CD4-positive, alpha-beta T cell treated with Interleukin-12 subunit alpha and Interleukin-12 subunit beta, for 1 hour (primary cell): ENCODE measurements at places on chromosomes 4 and X.

- no peak for DNase-seq
These were observed 10.9 kb downstream of the DLG3 start for GRCh38 chrX:70455366-70456202.

DNA sequence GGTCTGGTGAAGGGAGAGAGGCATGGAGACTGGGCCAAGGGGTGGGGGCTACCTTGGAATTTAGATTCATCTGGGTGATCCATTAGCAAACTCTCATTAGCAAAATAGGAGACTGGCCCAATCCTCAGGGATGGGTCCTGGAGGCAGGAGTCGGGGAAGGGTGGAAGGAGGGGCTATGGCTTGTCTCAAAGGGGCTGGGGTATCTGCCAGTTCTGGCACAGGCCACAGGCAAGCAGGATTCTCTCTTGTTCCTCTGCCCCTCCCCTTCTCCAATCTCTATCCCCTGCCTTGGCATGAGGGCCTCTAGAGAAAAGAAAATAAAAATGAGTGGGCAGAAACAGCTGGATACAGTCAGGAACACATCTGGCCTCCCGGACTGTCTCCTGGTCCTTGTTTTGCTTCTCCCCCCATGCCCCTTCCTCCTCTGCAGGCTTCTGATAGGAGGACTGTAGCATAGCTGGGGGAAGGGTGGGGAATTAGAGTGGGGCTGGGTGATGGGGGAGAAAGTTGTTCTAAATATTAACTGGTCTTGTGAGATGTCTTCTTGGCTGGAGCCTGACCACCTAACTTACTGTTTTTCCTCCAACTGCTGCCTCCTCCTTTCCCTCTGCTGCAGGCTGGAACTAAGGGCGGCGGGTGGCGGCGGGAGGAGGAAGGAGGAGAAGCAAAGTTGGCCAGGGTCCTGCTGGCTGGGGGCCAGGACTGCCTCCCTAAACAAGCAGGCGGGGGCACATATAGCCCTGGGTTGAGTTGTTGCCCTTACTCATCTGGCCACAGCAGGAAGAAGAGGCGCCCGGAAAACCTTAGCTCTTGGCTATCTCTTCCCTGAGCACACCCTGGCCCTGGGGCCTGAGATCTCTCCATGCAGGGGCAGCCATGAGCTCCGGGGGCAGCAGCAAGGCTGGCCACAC is 53.3 kb upstream of the LAS1L start:
- DNase-seq: no peak

GRCh38 chr4:144179152-144179739 is 38.7 kb upstream of the GYPA start:
- DNase-seq: no peak

GRCh38 chrX:71454222-71454621 is 78.7 kb upstream of the OGT start:
- DNase-seq: no peak

GRCh38 chrX:132786217-132786616 is 172.2 kb downstream of the HS6ST2 start:
- no peak for DNase-seq

DNA sequence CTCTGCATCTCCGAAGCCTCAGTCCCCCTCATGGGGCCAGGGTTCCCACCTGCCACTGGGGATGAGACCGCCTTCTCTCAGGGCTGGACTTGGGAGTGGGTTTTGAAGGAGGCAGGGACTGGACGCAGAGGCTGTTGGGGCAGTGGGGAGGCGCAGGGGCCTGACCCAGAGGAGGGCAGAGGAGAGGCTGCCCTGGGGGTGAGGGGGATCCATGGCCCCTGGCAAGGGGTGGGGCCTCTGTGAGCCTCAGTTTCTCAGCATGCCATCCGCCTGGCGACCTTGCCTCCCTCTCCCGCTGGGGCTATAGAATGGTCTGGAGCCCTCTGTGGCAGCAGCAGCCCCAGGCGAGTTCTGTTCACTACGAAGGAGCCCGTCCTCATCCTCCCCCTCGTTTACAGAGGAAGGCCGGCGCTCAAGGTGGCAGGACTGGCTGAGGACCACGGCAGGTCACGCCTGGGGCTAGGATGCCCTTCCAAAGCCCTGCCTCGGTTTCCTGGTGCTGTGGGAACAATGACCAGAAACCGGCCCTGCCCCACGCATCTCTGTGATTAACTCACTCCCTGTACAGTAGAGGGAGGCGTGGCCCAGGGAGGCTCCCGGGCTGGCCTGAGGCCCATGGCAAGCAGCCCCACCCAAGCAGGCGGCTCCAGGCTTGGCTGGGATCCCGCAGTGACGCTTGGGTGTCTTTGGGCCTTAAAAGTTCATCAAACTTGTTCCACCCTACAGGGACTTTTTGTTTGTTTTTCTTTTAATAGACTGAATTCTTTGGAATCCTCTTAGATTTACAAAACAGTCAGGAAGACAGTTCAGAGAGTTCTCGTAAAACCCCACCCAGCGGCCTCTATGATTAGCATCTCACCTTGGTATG is 16.0 kb upstream of the SH3TC1 start:
- no peak for DNase-seq

DNA sequence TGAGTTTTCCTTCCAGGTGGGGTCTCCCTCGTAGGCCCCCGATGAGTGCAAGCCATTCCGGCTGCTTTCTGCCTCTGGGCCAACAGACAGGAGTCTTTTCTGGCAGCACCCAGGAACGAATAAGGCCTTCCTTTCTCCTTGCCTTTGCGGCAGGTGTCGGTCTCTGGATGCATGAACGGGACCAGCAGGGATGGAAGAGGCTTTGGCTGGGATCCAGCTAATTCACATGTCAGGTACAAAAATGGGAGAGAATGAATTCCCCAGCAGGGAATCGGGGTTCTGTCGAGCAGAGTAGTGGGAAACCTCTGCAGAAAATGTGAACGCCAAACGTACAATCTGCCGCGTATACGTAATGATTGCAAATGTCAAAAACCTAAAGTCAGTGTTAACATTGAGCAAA is 146.1 kb upstream of the TBL1X start:
- no peak for DNase-seq
